ENCODE measurements at places on chromosomes 2 and 18.
A peak's percentile ranks its signal among the peaks of the same experiment; 100 is the strongest.

DNA sequence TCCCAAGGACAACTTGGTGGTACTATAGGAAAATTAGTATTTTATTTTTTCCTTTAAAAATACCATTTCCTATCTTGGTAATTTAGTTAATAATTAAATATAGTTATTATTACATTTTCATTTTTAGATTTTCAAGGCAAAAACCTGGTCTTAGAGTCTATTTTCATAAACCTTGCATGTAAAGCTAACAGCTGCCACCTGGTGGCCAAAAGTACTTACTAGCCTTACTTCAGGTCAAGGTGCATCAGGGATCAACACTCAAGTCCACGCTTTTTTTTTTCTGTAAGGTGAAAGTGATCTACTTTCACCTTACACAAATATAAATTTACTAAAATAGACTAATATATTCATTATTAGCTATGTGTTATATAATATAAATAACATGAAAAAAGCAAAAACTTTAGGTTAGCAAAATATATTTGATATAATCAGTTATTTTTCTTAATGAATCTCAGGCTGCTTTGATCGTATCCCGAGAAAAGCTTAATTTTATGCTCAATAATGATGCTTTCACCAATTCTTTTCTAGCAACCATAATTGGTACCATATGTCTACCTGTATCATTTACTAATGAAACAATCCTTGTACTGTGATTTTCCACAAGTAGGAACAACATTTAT, 62.5 kb downstream of the RELCH start:
- no peak for DNase-seq

- DNase-seq: no peak
These were observed 82.9 kb upstream of the TMEFF2 start for GRCh38 chr2:192277494-192278109.

DNA sequence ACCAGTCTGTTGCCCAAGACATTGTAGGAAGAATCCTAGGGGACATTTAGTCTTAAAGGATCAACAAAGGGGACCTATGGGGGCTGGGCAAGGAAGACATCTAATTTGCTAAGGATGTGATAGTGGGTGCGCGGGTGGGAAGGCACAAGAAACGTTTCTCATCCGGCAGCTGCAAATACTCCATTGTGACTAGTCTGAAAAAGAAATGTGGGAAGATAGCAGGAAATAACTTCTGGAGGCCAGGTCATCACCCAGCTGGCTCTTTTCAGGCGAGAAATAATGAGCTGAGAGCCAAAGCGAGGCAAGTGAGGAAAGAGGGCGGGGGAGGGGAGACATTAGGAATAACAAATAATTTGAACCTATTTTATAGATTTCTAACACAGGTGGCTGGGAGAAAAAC, 70.3 kb upstream of the NCK2 start:
- DNase-seq: no peak

GRCh38 chr18:58058720-58059119, 14.7 kb downstream of the NEDD4L start:
- DNase-seq: no peak

GRCh38 chr2:188415754-188416083, 124.0 kb downstream of the GULP1 start:
- no peak for DNase-seq

- DNase-seq: no peak
These were observed 28.1 kb upstream of the PNPT1 start for GRCh38 chr2:55721596-55722215.

GRCh38 chr18:32576296-32576916, 105.7 kb upstream of the GAREM1 start:
- DNase-seq: no peak

DNA sequence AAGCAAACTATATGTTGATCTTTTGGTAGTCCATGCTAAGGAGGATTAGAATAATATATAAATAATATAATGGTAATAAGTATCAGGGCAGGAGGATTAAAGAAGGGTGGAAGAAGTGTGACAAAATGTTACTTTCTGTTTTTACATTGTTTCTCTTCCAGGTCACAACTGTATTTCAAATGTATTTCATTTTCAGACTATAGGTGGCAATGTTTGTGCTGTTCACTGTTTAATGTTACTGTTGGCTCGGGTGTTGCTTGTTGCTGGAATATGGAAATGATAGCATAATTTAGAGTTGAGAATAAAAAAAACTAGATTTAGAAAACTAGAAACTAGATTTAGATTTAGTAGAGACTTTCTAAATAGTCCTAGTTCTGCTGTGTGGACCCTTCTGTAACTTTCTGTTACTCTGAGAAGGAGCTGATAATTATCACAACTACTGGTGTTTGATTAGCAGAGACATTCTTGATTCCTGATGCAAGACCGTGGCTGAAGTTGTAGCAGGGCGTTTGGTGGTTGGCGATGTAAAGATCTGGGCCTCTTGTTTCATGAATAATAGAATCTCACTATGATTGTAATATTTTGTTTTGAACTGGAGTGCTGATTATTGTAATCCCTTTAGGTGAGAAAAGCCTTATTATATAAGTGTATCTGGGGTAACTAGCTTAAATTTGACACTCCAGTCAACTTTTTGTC, 7.9 kb downstream of the NEDD4L start:
- DNase-seq: no peak

DNA sequence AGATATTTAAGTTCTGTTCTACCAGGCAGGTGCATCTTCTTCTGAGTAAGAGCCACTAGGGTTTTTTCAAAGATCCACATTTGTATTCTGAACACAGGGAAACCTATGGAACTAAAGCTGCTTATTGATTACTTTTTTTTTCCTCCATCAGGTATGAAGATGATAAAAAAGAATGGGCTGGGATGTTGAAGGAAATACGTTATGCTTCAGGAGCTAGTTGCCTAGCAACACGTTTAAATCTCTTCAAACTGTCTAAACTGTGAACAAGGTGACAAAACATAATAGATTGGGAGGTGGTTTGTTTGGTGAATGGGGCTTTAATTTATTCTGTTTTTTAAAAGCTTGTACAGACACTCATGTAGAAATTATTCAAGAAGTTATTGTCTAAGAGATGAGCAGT, 15.9 kb downstream of the KLHL41 start:
- DNase-seq: no peak

- DNase-seq: no peak
These were observed 254.4 kb upstream of the HS6ST1 start for GRCh38 chr2:128573116-128573515.

DNA sequence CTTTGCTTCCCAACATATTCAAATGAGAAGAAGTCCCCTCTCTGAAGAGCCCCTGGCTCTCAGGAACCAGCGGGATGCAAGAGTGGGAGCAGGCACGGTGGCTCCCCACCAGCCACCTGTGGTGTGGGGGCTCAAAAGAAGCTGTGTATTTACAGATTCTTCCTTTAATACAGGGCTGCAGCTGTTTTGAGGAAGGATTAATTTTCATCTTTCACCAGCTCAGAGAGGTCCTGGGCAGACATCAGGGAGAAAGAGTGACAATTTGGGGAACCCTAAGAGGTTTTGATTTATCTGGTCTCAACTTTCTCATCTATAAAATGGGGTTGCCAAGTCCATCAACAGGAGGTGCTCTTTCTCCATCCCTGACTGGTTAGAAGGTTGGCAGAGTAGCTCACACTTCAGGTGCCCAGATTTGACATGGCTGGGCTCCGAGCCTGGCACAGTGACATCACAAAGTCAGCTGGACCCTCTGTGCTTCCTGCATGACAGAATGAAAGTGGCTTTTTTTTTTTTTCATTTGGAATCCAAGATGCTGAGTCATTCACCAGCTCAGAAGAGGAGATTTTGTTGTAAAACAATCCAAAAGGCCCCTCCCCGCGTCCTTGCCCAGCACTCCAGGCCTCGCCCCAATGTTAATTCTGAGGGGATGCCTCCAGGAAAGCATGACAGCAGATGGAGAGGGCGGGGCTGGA, 15.5 kb upstream of the SIX2 start:
- peak; percentile 37 for DNase-seq

- DNase-seq: no peak
These were observed 15.2 kb downstream of the PRELID3A start for GRCh38 chr18:12422936-12423335.

- no peak for DNase-seq
These were observed 164.4 kb downstream of the TMEFF2 start for GRCh38 chr2:192030289-192030688.

- no peak for DNase-seq
These were observed 520.3 kb downstream of the SOX11 start for GRCh38 chr2:6212491-6212890.

DNA sequence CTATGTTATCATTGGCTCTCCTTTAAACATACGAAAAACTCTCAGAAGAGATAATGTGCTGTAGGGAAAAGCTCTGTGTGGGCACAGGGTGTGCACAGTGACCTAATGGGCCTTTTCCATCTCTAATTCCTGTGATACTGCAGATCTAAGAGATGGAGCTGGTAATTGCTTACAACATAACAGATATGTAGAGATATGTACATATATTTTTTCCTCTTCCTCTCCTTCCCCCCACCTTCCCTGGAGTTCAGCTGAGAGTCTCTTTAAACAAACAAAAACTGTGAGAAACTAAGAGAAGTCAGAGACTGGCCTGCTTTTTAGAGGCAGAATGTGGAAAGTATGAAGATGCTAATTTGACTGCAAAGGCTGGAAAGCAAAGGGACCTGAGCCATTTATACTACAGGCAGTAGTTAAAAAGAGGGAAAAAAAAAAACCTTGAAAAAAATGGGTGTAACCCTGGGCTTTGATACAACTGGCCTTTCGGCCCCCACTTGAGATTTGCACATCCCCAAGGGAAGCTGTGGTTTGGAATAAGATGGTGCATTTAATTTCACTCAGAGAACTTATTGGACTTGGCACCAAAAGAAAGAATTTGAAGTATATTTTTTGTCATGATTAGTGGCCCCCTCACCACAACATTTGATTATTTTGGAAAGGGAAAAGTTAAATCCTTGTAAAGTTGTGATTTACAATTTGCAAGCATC, 502.2 kb upstream of the ZEB2 start:
- DNase-seq: no peak

DNA sequence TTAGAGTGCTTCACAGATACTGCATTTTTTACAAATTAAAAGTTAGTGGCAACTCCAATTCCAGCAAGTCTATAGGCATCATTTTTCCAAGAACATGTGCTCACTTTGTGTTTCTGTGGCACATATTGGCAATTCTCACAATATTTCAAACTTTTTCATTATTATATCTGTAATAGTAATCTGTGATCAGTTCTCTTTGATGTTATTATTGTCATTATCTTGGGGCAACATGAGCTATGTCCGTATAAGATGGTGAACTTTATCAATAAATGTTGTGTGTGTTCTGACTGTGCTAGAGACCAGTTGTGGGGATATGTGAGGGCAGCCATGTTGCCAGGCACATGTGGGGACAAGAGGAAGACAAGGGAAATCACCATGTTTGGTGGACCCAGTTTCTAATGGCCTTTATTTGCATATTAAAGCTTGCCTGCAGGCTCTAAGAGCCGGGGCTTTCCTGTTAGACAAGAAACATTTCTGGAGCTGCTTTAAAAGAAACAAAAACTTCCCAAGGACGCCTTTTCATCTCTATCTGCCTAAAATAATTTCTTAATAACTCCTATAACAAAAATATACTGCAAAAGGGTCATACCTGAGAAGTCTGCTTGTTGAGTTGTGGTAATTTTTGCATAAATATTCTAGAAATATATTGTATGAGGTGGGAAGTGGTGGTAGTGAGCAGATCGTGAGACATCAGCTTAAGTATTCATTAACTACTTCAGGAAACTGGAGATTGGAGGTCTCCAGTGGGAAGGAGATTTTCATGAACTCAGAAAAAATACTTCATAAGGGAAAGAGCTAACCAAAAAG, 37.2 kb downstream of the KYNU start:
- no peak for DNase-seq

GRCh38 chr2:224999754-225000153, 42.5 kb downstream of the DOCK10 start:
- no peak for DNase-seq

GRCh38 chr2:7665880-7666279, 748.7 kb downstream of the RNF144A start:
- no peak for DNase-seq

DNA sequence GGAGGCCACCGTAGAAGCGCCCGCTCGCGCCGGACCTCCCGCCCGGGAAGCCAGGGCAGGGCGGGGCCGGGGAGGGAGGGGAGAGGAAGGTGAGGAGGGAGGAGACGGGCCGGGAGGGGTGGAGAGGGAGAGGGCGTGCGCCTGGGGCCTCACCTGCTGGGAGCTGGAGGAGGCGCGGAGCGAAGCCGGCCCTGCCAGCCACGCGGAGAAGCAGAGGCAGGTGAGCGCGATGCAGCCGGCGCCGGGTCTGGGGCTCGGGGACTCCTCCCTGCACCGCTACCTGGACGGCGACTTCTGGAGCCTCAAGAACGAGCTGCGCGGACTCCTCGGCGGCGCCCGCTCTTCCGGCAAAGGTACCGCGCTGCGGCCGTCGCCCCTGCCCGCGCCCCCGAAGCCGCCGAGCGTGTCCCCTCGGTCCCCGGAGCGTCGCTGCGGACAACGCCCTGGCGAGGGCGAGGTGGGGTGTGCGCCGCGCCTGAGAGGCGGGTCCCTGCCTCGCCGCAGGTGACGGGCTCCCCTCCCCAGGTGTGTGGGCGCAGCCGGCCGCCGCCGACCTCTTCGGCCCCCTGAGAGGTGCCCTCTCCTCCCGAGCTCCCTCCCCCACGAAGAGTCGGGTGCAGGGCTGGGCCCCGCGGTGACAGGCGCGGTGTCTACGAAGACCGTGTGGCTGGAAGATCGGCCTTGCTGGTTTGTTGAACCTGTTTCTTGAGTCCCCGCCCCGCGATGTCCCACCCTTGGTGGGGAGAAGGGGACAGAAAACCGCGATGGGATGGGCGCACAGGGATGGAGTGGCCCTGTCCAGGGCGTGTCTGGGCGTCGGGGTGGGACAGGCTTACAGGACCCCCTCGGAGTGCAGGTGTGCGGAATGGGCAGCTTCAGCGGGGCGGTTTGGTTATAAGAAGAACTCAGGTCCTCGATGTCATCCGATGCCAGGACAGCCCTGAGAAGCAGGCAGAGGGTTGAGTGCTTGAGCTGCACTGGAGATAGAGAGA, at the start of gene ACOXL:
Gene ACOXL (plus strand): TSS at position 152 of the 992 bp plus-strand sequence. CDS start 35,817 bp downstream, outside the sequence.
- DNase-seq: no peak

GRCh38 chr2:46308081-46308480, 10.9 kb downstream of the EPAS1 start:
- no peak for DNase-seq

DNA sequence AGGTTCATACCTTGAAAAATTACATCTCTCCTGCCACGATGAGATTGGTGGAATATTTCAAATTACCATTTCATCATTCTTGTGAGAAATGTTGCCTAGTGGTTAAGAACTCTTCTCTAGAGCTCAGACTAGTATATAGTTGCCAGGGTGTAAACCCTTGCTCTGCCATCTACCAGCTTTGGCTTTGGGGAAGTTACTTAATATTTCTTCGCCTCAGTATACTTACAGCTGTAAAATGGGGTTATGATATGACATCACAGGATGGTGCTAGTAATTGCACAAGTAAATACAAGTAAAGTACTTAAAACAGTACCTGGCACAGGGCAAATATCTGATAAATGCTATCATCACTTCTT, 1.5 kb downstream of the SPOPL start:
- DNase-seq: no peak

- DNase-seq: no peak
These were observed 59.5 kb downstream of the R3HDM1 start for GRCh38 chr2:135590619-135591260.

DNA sequence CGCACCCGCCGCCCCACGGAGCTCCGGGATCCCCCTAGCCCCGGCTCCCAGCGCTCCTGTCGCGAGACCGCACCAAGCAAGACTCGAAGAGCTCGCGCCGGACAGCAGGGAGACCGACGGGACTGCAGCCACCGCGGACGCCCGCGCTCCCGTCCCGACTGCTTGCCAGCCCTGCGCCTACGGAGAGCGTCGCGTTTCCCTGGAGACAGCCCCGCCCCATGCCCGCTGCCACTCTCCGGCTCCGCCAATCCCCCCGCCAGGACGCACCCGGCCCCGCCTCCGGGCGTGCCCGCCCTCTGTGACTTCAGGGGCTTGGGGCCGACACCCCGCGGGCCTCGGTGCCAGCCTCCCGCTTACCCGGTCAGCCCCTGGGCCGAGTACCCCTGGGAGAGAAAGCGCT, at the start of gene ANKMY1:
Gene ANKMY1 (minus strand): TSS at position 181 of the 400 bp plus-strand sequence. CDS start 653 bp downstream, outside the sequence.
- DNase-seq: no peak

Measured in GOT3 (cell line).